ENCODE measurements at places on chromosomes 5 and 9. TPM values are rescaled to one million over a fixed set of nuclear protein-coding genes. Genes with fewer than 3 reads are reported as not detected.

Gene ARID3C
- total RNA-seq, result 0.09 TPM

Gene OMD
- total RNA-seq, result 0.94 TPM

Gene TAF11L4
- total RNA-seq, result not detected

Gene SPARC
- total RNA-seq, result 628 TPM

Gene ANKRD31
- total RNA-seq, result not detected

Gene CRAT
- 22.2 TPM for total RNA-seq

Gene CERCAM
- 48.1 TPM for total RNA-seq

Gene NR2F1
- total RNA-seq, result 24.9 TPM

Gene PCDHA5
- 0.09 TPM for total RNA-seq

Gene ADAMTS13
- total RNA-seq, result 1.3 TPM

Gene HARS2
- total RNA-seq, result 31.3 TPM

Gene UBE2QL1
- total RNA-seq, result 0.09 TPM

Gene IRX2
- total RNA-seq, result not detected

Gene CBY3
- total RNA-seq, result 0.18 TPM

Gene ATP10B
- total RNA-seq, result not detected

Gene SLC2A6
- 22.2 TPM for total RNA-seq

Gene SLC22A4
- total RNA-seq, result 3.7 TPM

Gene GCNT4
- total RNA-seq, result 0.56 TPM

Gene TOPORS
- total RNA-seq, result 32.9 TPM

Gene RNF208
- total RNA-seq, result 0.19 TPM

Gene EXD3
- 11.7 TPM for total RNA-seq

Gene SMIM33
- total RNA-seq, result not detected

Gene MYOZ3
- 0.94 TPM for total RNA-seq

Gene ARL14EPL
- not detected for total RNA-seq

Gene TIMD4
- total RNA-seq, result not detected

Gene ABCA2
- total RNA-seq, result 27.3 TPM

Gene GFI1B
- total RNA-seq, result not detected

Gene FST
- total RNA-seq, result 17.3 TPM

Gene CDKN2B
- 7.6 TPM for total RNA-seq

Gene KIAA0825
- 1.0 TPM for total RNA-seq

Gene NR2F1-AS1
- total RNA-seq, result 17.5 TPM

Gene SHC3
- 7.6 TPM for total RNA-seq

Gene SELENOP
- total RNA-seq, result 0.47 TPM

Gene C9orf57
- total RNA-seq, result not detected

Gene SPATA31A1
- total RNA-seq, result not detected

Gene ASB6
- total RNA-seq, result 11.1 TPM

Gene PROB1
- total RNA-seq, result 1.2 TPM

Gene ACOT12
- not detected for total RNA-seq

Gene PCDHB2
- total RNA-seq, result 3.5 TPM

Gene FOXD1
- total RNA-seq, result 0.09 TPM

Gene GMCL2
- total RNA-seq, result not detected

Gene TTLL11
- 4.8 TPM for total RNA-seq

Gene NSG2
- total RNA-seq, result not detected

Gene SYNPO
- 10.0 TPM for total RNA-seq

Gene NEUROG1
- total RNA-seq, result not detected

Gene TRIM7
- 12.8 TPM for total RNA-seq

Gene EXOSC2
- total RNA-seq, result 30.8 TPM

Gene OR5C1
- total RNA-seq, result not detected

Gene TAS2R1
- not detected for total RNA-seq

Gene FLT4
- total RNA-seq, result 10.6 TPM

Gene ADAMTS19
- total RNA-seq, result not detected

Gene GABRG2
- total RNA-seq, result not detected

Gene NUDCD2
- 5.6 TPM for total RNA-seq

Gene ALDH1B1
- 17.8 TPM for total RNA-seq

Gene PCDHGB5
- 14.3 TPM for total RNA-seq

Gene FOXD4
- total RNA-seq, result 0.09 TPM

Gene SLIT3
- total RNA-seq, result 0.36 TPM

Gene TLX3
- not detected for total RNA-seq

Data from endothelial cell of coronary artery (primary cell).